SHP77 treated with DMSO at 0.1 percent for 48 hours (cell line): ENCODE measurements at places on chromosomes 1 and 21.

DNA sequence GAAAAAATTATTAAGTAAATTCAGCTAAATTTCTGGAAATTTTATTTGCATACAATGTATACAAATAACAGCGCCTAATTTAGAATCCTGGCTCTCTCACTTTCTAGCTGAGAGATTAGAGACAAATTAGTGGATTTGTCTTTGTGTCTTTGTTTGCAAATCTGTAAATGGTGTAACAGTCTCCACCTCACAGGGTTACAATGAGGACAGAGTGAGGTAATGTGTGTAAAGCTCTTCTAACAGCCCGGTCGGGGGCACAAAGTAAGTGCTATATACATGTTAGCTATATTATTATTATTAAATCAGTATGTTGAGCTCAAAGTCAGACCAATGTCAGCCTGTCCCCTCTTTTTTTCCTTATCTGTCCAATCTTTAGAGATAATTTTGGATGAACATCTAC lies 5.0 kb upstream of the ADAMTSL4 start:
- DNase-seq = peak; percentile 62

DNA sequence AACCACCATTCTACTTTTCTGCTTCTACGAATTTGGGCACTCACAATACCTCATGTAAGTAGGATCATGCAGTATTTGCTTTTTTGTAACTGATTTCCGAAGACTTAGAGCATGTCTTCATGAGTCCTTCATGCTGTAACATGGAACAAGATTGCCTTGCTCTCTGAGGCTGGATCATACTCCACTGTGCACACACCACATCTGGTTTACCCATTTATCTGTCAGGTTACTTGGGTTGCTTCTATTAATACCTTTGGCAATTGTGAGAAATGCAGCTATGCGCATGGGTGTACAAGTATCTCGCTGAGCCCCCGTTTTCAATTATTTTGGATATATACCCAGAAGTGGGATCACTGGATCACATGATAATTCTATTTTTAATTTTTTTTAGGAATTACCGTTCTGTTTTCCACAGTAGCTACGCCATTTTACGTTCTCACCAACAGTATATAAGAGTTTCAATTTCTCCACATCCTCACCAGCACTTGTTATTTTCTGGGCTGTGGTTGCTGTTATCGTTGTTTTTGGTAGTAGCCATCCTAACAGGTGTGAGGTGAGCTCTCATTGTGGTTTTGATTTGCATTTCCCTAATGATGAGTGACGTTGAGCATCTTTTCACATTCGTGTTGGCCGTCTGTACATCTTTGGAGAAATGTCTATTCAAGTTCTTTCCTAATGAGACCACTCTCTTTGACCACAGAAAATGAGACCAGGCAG lies 10.7 kb upstream of the SLC2A5 start:
- DNase-seq = no peak

GRCh38 chr1:45864167-45865106 lies 61.0 kb downstream of the MAST2 start:
- DNase-seq = peak; percentile 5

DNA sequence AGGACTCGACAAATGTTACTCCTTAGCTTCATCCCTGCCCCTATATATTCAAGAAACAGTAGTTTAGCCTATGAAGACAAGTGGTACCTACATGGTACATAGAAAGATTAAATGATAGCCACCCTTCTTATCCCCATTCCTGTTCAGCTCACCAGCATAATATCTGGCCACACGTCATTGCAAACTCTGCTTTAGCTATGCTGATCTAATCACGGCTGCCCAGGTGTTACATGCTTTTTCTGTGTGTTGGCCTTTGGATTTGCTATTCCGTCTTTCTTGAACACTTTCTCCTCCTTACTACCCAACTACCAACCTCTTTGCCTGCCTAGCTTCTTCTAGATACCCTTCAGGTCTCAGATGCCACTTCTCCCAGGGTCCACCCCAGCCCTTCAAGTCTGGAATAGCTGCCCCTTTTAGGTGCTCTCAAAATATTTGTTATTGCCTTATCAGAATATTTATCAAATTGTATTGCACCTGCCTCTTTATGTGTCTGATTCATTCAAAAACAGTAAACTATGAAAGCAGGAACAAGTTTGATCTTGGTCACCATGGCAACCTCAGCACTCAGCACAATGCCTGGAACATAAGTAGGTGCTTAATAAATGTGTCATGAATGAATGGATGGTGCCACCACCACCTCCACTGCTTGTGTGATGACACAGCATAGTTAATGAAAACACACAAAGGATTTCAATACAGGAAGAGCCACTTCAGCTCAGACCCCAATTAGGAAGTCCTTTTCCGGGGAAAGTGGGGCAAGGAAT lies 11.4 kb upstream of the DNASE2B start:
- peak; percentile 7 for DNase-seq

- DNase-seq = no peak
Measured at GRCh38 chr1:180555411-180555810, 3.4 kb upstream of the OVAAL start.

DNA sequence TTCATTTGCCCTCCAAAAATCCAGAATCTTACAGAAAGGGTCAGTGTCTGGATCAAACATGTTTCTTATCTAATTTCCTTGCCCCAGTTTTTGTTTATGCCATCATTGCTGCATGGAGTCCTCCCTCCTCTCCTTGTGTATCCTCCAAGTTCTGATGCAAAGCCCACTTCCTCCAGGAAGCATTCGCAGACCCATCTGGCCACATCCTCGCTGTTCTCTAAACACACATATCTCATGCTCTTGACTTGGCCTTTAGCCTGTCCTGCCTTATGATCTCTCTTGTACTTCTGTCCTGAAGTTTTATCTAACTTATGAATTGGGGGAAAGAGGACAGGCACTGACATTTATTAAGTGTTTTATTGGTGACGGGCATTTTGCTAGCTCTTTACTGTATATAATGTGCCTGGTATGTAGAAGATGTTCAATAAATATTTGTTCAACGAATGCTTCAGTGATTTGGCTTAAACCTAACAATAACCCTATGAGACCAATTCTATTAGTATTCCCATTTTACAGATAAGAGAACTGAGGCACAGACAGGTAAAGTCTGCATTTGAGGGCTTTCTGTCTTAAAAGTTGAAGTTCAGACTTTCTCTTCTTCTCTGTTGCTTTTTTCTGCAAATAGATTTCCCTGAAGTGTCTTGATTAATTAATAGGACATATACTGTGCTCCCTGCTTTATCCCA lies 19.2 kb upstream of the ID3 start:
- no peak for DNase-seq

- no peak for DNase-seq
Measured at GRCh38 chr1:208357644-208358507, 113.7 kb upstream of the PLXNA2 start.

DNA sequence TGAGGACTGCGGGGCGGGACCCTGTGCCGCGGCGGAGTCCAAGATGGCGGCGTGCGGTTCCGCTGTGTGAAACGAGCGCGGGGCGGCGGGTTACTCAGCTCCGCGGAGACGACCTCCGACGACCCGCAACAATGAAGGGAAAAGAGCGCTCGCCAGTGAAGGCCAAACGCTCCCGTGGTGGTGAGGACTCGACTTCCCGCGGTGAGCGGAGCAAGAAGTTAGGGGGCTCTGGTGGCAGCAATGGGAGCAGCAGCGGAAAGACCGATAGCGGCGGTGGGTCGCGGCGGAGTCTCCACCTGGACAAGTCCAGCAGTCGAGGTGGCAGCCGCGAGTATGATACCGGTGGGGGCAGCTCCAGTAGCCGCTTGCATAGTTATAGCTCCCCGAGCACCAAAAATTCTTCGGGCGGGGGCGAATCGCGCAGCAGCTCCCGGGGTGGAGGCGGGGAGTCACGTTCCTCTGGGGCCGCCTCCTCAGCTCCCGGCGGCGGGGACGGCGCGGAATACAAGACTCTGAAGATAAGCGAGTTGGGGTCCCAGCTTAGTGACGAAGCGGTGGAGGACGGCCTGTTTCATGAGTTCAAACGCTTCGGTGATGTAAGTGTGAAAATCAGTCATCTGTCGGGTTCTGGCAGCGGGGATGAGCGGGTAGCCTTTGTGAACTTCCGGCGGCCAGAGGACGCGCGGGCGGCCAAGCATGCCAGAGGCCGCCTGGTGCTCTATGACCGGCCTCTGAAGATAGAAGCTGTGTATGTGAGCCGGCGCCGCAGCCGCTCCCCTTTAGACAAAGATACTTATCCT lies 430 bp downstream of the RBM15 start:
- peak; percentile 18 for DNase-seq

- DNase-seq = no peak
Measured at GRCh38 chr21:44006656-44007055, 5.5 kb upstream of the TRAPPC10 start.
